ENCODE measurements at places on chromosomes 5 and 9. TPM values are rescaled to one million over a fixed set of nuclear protein-coding genes. Genes with fewer than 3 reads are reported as not detected.

DNA sequence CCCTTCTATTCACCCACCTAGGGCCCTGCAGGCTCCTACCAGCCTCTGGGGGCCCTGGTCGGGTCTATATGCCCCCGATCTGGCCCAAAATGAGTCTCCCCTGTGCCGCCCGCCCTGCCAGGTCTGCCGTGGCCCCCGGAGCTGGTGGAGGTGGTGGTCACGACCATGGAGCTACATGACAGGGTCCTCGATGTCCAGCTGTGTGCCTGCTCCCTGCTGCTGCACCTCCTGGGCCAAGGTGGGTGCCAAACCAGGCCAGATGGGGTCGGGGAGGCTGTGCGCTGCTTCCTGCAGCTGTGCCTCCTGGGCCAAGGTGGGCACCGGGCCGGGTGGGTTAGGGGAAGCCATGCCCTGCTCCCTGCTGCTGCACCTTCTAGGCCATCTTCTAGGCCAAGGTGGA is 17.5 kb downstream of the REXO4 start:
- no peak for DNase-seq

DNA sequence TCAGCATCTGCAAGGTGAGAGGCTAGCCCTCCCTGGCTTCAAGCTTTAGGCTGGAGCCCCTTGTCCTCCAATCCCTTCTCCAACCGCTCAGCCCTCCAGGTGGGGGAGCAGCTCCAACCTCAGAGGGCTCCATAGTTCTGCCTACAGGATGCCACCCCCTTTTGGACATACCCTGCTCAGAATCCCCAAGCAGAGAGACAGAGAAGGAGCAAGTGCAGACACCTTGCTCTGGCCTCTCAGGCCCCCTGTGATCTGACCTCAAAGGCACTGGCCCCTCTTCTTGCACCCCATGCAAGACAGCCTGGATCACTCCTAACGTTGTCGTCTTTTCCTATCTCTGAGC is 101.6 kb downstream of the C5orf15 start:
- no peak for DNase-seq

- DNase-seq = no peak
Observed at GRCh38 chr5:132327252-132327955, 33.2 kb downstream of the SLC22A4 start.

DNA sequence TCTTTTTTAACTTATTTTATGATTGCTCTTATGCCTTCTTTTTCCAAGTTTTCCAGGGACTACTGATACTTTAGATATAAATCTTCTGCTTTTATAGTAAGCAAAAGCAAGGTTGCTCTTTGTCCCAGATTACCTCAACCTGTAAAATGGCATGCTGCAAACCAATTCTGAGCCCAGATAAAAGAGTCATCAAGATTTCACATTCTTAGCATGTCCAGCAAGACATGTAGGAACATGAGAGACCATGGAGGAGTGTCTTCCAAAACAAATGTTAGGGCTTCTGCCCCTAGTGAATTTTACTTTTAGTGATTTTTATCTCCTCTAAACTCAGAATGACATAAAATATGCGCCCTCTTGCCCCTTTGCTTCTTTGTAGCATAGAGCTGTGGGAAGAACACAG is 7.0 kb upstream of the CDC20B start:
- DNase-seq = no peak

DNA sequence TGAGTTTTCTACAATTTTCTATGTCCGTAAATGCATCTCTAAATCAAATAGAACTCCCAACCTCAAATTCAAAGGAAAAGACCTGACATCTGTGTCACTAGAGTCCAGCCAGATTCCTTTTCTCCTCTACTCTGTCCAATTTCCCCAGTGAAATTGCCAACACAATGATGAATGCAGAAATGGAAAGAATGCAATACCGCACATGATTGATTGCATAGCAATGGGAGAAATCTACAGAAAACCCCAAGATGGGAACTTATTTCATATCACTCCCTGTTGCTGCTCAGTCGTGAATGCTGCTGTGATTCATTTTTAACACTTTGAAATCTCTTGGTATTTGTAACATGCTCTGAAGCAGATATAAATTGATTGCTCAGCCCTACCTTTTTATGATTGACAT is 355.1 kb upstream of the TUSC1 start:
- no peak for DNase-seq

DNA sequence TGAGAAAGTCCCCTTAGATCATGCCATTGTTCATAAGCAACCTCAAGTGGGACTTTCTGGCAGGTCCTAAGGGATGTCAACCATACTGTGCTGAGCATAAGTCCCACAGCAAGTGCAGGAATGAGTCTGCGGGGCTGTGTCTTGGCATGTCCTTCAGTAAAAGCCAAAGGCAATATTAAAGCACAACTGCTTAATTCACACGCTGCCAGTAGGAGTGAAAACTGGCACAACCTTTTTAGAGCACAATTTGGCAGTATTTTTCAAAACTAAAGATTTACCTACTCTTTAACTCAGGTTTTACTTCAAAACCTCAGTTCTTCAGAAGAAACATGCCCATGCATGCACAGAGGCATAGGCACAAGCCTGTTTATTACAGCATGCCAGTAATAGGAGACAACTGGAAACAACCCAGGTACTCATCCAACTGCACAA is 24.4 kb upstream of the SMAD5 start:
- DNase-seq = no peak

Gene AGXT2
- total RNA-seq = not detected

Data from left cardiac atrium (tissue), 4 donors.